HCT116 (cell line): ENCODE measurements at places on chromosomes 1 and 21.

DNA sequence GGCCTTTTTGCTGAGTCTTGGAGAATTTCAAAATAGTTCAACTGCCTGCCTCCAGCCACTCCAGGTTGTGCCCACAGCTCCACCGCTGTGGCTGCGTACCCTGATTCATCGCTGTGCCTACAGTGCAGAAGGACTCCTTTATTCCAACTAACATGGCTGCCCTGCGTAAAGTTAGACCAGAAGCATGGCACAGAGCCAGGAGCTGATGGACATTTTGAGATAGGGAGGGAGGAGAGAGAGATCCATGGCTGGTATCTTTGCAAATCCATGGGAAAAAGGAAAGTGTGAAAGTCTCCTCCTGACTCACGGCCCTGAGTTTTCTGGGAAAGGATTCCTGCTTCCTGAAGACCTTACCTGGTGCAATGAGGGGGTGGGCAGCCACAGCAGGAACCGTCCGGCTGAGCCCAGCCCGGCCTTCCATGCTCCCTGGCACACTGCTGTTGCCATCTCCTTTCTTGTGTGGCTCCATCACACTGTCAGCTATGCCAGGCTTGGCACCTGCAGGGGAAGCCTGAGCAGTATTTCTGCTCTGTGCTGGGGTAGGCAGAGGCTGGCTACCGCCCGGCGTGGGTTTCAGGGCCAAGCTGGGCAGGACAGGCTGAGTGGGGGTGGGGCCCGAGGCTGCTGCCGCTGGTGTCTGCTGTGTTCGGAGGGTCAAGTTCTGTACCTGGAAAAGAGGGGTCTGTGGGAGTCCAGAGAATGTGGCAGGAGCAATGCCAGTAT, 46.0 kb upstream of the A3GALT2 start:
- no peak for DNase-seq

- DNase-seq, result no peak
These were observed 5.4 kb downstream of the CHTOP start for GRCh38 chr1:153639280-153639679.

- DNase-seq, result no peak
These were observed 23.2 kb upstream of the BECN2 start for GRCh38 chr1:241934201-241934848.

DNA sequence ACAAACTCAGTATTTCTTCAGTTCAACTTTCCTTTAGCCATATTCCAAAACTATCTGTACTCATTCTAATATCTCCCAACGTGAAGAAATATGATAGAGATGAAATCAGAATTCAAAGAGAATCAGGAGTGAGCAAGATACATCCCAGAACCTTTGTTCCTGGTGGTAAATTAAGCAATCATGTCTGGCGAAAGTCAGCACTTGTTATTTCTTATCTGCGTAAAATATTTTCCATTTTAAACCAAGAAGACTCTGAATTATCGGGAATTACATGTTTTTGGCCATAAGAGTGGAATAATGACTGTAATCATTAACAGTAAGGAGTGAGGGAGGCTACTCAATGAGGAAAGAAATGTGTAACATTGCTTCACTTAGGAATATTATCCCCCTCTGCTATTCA, 253.7 kb downstream of the PDE4B start:
- no peak for DNase-seq

DNA sequence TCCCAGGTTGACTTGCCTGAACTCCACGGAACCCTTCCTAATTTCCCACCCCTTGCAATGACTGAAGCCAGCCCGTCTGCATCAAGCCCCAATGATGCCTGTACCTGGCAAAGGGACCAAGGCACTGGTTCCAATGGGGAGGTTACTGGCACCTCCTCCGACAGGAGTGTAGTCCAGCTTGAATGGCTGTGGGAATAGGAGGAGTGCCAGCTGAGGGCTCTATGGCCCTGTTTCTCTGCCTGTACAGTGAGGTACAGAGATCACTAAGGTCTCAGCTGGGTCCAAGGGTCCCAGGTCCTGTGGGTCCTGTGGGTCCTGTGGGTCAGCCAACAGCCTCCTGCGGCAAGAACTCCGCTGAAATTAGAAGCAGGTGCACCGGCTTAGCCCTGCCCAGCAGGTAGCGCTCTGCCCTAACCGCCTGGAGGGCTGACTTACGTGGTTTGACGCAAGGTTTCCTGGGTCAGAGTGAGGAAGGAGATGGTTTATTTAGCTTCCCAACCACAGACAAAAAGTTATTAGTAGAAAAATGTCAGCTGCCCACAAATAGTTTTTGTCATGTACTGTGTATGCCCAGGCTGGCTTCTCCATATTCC, 9.9 kb upstream of the SPRR4 start:
- DNase-seq, result no peak

GRCh38 chr1:170789063-170789462, 125.1 kb downstream of the PRRX1 start:
- no peak for DNase-seq

- DNase-seq, result no peak
These were observed 40.6 kb downstream of the AKNAD1 start for GRCh38 chr1:108816049-108816893.

DNA sequence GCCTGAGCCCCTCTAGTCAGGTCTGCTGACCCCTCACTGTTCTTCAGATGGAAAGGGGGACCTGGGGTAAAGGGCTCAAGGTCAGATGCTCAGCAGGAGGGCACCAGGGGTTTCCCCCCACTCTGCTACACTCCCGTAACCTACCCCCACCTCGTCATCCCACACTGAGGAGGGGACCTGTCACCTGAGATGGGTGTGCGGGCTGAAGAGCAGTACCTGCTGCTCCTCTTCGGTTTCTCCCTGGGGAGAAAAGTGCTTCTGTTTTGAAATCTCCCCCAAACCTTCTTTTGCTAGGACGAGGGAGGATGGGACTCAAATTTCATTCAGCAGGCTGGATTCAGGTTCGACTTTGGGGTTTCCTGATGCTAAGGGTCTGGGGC, 65.2 kb downstream of the SYT2 start:
- DNase-seq, result no peak

- DNase-seq, result no peak
These were observed 43.8 kb downstream of the FGGY start for GRCh38 chr1:59340411-59341307.
